ENCODE measurements at places on chromosomes 7 and 10.

DNA sequence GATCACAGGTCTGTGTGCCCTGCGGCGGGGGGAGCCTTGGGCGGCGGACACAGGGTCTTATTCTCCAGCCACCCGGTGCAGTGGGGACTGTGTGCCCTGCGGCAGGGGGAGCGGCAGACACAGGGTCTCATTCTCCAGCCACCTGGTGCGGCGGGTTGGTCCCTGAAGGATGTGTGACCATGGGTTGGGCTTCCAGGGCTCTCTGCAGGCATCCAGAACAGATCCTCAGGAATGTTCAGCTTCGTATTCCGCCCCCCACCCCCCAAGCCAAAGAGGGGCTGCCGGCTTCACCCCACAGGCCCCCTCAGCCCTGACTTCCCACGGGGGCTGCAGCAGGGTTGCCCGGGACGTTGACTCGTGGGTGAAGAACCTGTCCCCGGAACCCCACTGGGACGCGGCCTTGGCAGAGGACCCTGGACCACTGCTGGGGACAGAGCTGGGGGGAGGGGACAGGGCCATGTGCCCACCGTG lies 154.5 kb upstream of the PPP2R2D start:
- no peak for DNase-seq

DNA sequence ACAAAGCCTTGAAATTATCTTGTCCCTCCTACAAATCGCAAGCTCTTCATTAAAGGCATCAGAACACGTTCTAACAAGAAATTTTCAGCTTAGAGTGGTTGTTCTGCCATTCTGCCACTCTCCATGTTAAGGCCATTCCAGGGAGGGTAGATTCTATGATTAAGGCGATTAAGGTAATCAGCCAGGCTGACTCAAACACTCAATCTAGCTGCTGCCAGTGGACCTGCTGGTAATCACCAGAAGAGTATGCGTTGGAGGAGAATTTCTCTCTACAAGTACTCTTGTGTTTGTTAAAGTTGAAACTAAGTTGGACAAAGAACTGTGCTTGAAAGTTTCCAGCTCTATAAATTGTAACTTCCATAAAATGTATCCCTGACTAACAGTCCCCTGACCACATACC lies 149.2 kb upstream of the COL1A2 start:
- no peak for DNase-seq

DNA sequence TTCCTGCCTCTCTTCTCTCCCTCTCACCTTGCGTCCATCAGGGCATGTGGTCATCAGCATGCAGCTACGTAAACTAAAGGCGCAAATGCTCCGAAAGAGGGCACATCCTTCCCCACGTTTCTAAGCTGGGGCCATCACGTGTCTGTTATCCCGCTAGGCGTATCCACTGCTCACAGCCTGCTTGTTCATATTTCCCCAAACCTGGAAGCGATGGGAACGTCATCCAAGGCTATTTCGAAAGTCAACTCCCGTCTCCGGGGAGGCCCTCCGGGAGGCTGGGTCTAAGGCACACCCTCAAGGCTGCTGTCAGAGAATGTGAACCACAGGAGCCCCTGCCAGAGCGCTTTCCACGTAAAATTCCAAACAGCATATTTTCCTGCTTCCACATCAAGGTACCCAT lies 199.2 kb downstream of the DIP2C start:
- no peak for DNase-seq

- no peak for DNase-seq
Measured at GRCh38 chr7:128860158-128861073, 2.2 kb upstream of the ATP6V1F start.

DNA sequence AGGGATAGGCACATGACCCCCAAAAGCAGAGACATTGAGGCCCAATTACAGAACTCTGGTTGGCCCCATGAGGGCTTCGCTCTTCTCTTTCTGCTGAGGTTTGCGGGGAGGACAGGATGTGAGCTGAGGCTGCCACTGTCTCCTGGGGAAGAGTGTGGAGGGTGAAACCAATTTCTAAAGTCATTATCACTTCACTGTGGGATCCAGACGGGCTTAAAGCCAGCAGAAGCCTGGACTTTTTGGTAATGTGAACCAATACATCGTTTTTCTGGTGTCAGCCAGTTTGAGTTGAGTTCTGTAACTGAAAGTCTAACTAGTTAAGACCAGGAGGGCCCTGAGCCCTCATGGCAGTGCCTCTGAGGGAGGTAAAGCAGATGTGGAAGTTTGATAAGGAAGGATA lies 163.0 kb downstream of the MYOF start:
- no peak for DNase-seq

DNA sequence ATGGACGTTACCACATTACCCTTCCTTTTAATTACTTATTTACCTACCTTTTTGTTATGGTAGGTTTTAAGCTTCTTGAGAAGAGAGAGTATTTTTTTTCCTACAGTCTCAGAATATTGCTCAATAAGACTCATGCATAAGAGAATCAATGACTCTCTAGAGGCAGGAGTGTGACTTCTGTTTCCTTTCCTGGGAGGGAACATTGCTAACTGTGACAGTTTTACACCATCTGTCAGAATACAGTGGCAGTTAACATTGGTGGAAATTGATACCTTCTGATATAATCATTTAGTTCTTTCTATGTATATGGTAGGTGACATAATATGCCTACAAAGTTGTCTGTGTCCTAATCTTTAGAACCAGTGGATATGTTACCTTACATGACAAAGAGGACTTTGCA lies 348.7 kb upstream of the POT1 start:
- no peak for DNase-seq

DNA sequence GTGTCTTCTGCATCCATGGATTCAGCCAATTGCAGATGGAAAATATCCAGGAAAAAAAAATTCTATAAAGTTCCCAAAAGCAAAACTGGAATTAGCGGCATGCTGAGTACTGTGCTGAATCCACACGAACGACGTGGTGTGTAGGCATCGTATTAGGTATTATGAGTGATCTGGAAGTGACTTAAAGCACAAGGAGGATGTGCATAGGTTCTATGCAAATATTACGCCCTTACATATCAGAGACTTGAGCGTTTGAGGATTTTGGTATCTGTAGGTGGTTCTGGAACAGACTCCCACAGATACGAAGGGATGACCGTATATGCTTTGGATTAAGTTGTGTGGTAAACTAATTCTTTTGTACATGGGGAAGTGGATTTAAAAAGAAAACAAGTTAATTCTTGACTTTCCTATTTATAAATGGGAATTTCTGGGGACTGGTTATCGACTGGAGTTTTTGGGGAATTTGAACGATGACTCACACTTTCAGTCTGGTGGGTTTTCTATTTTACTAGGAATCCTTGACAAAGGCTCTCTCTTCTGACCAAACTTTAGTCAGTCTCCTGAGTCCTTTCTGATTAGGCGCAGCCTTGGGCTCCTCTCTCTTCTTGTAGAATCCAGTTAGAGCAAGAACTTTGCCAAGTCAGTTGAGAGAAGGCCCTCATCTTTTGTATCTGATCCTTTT lies 5.4 kb upstream of the NUB1 start:
- DNase-seq = no peak

DNA sequence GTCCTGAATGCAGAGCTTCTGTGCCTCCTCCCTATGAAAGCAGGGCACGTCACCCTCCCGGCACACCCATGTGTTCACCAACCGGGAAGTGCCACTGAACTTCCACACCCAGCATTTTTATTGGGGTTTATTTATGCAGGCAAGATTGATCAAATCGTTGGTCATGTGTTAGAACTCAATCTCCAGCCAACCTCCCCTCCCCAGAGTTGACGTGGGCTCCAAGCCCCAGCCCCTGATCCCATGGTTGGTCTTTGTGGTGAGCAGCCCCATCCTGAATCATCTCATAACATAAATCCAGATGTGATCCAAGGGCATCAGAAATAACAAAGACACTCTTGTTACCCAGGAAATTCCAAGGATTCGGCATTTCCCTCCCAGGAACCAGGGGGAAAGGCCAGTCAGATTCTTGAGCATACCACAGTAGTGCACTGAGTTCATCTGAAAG lies 151.2 kb downstream of the TPST1 start:
- no peak for DNase-seq

DNA sequence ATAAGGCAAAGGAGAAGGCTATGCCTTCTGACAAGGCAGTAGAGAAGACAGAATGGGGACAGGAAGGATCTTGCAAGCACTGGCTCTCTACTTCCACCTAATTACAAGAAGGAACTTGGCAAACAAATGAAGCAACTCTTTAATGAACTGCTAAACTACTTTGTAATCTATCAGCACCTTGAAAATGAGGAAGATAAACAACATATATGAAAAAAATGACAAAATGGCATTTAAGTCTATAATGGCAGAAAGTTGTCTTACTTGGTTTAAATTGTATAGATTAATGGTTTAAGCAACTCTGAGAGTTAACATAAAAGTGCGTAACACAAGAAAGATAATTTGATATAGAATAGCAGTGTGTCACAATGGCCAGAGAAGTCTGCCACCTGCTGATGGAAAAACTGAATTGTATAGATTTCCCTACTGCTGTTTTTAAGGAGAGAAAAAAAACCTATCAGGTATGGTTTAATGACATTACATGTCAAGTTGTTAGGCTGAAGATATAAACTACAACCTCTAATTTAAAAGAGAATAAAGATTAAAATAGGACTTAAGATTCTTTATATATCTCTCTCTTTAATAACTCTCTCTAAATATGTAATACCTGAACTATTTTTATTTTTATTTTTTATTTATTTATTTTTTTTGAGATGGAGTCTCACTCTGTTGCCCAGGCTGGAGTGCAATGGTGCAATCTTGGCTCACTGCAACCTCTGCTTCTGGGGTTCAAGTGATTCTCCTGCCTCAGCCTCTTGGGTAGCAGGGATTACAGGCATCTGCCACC lies 11.8 kb downstream of the NT5C3A start:
- peak; percentile 68 for DNase-seq

- DNase-seq = no peak
Measured at GRCh38 chr10:67506083-67506756, 189.8 kb downstream of the CTNNA3 start.

DNA sequence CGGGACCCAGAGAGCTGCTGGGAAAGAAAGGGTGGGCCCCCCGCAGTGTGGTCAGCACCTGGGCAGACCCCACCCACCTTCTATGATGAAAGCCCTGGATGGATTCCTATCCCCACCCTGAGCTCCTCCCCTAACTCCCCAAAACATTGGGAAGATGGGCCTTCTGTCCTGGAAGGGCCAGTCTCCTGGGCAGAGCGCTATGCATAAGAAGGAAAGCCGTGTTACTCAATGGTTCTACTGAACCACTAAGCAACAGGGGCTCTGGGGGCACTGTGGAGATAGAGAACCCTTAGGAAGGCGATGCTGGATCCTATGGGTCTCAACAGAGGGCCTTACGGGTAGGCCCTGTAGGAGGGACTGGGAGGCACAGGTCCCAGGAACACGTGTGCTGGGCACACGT lies 30.7 kb upstream of the INSIG1 start:
- no peak for DNase-seq

DNA sequence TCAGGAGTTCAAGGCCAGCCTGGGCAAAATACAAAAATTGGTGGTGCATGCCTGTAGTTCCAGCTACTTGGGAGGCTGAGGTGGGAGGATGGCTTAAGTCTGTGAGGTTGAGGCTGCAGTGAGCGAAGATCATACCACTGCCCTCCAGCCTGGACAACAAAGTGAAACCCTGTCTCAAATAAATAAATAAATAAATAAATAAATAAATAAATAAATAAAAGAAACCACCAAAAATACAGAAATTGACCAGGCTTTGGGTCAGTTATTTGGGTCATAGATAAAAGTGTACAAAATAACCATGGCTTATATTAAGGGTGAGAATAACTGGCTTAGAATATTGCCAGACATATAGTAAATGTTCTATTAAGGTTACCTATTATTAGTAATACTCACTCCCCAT lies 129.2 kb downstream of the NEUROD6 start:
- DNase-seq = no peak

GRCh38 chr7:70349031-70349430 lies 750.8 kb downstream of the AUTS2 start:
- no peak for DNase-seq

GRCh38 chr7:25244254-25245033 lies 16.2 kb upstream of the NPVF start:
- DNase-seq = no peak

All from CD4-positive, alpha-beta T cell treated with Interleukin-21 for 1 hour (primary cell).